ENCODE measurements at places on chromosomes 6 and 20.

GRCh38 chr6:141123497-141123896, 1009.2 kb upstream of the GJE1 start:
- no peak for DNase-seq

GRCh38 chr20:24950128-24950835, 1.2 kb downstream of the CST7 start:
- peak; percentile 37 for DNase-seq

DNA sequence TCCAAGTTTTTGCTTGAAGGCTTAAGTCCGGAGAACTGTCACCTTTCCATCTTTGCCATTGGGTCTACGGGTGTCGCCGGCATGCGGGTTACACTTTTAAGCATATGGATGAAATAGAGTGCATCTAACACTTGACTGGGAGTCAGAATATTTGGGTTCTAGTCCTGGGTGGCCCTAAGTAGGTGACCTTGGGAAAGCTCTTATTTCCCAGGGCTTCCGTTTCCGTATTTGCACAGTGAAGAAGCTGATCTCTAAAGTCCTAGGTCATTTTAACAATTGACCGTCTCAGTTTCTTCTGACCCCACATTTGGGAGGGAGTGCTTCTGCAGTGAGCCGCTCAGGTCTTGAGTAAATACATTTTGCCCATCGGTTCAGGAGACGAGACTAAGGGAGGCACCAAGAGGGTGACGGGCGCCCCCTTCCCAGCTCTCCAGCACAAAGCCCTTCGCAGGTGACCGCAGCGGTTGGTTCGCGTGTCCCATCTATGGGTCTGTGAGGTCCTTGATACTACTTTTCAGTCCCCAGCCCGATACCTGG, 651 bp upstream of the BLTP3A start:
- DNase-seq = peak; percentile 90

GRCh38 chr20:57209413-57209812, 57.0 kb downstream of the BMP7 start:
- no peak for DNase-seq

DNA sequence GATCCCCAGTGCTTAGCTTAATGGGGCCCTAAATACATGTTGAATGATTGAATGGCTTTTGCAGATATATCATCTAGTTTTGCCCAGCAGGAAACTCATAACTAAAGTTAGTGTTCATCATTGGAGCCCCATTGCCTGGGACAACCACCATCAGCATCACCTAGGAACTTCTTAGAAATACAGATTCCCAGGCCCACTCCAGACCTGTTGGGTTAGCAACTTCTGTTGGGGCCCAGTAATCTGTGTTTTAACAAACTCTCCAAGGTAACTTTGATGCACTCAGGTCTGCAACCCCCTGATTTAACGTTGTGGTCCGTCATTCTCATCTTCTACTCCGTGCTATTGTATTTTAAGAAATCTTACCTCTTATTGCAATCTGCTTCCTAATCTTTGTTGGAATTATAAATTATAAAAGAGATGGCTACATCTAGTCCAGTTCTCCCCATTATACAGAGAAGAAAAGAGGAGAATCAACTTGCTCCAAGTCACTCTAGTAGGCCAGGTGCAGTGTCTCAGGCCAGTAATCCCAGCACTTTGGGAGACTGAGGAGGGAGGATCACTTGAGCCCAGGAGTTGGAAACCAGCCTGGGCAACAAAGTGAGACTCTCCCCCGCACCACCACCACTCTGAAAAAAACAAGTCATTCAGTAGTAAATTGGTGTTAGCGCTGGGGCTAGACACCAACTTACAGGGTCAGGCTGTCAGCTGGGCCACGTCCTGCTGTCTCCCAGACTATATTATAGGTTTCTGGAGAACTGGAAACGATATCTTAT, 13.7 kb downstream of the FOXP4 start:
- DNase-seq = no peak

GRCh38 chr6:71420095-71420692, 131.6 kb downstream of the OGFRL1 start:
- no peak for DNase-seq

DNA sequence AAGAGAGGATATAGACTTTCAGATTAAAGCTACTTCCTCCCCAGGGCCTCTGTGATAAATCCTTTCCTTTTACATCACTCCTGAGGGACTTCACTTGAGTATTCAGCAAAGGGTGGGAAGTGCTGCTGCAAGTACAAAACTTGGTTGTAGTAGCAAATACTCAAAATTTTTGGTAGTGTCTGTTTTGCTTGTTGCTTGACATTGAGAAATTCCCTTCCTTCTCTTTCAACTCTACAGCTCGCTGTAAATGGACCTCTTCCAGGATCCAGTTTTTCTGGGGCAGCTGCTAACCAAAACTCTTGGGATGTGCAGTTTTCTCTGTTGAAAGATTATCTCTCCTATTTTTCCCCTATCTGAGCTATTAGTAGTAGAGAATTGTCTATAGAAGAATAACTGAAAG, 472.0 kb downstream of the CD109 start:
- no peak for DNase-seq

GRCh38 chr6:138129190-138129589, 22.0 kb upstream of the PERP start:
- peak; percentile 15 for DNase-seq

Measured in OCI-M1 (cell line).